ENCODE measurements at places on chromosomes 4 and X.

DNA sequence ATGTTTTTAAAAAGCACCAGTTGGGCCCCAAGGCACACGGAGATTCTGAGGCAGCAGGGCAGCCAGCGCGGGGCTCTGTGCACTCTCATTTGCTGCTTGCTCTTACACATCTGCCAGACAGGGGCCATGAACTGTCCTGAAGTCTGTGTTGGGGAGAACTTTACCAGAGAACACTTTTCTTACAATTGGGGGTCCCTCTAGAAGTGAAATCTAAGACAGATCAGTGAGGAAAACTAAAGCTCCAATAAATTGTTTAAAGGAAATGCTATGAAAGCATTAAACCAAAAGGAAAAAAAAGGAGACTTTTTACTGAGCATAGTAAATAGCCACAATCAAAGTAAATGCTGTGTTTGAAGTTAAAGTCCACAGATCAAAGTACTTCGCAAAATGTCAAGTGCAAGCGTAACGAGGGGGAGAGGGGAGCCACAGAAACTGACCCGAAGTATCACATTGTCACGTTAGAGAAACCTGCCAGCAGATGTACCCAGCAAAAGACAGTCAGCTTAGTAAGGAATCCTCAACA, 37.8 kb downstream of the SORBS2 start:
- H3K27me3 ChIP-seq, result no peaks in the 10 kb centered on the region
- peak overlapping the region; percentile 70 for H3K27ac ChIP-seq
- peak overlapping the region; percentile 37 for H3K4me3 ChIP-seq
- no peaks in the 10 kb centered on the region for H3K36me3 ChIP-seq
- no peaks in the 10 kb centered on the region for H3K4me1 ChIP-seq

DNA sequence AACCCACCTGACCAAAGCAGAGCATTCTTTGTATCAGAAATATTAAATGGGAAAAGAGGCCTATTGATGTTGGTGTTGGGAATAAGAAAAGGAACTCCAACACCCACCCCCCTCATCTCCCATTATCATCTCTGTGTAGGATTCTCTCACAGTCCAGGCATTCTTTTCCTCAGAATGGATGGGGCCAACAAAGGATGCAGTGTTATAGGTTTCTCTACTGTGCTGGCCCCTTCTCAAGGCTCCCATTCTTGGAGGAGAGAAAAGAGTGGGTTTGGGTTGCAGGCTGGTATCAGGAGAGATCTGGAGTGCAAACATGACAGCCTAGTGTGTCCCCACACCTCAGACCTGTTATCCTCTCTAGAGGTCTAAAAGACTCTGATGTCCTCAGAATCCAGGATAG, 59.6 kb downstream of the UGT8 start:
- no peaks in the 10 kb centered on the region for H3K4me1 ChIP-seq
- H3K4me3 ChIP-seq, result no peak overlapping the region
- DNase-seq, result no peak

GRCh38 chr4:1246111-1246881, 2.6 kb downstream of the CTBP1 start:
- peaks cover 58% of the 10 kb centered on the region for H3K4me1 ChIP-seq
- H3K4me3 ChIP-seq, result peak overlapping the region; percentile 97
- H3K27me3 ChIP-seq, result no peaks in the 10 kb centered on the region
- H3K36me3 ChIP-seq, result no peaks in the 10 kb centered on the region
- peak; percentile 79 for DNase-seq
- H3K27ac ChIP-seq, result peak overlapping the region; percentile 94

DNA sequence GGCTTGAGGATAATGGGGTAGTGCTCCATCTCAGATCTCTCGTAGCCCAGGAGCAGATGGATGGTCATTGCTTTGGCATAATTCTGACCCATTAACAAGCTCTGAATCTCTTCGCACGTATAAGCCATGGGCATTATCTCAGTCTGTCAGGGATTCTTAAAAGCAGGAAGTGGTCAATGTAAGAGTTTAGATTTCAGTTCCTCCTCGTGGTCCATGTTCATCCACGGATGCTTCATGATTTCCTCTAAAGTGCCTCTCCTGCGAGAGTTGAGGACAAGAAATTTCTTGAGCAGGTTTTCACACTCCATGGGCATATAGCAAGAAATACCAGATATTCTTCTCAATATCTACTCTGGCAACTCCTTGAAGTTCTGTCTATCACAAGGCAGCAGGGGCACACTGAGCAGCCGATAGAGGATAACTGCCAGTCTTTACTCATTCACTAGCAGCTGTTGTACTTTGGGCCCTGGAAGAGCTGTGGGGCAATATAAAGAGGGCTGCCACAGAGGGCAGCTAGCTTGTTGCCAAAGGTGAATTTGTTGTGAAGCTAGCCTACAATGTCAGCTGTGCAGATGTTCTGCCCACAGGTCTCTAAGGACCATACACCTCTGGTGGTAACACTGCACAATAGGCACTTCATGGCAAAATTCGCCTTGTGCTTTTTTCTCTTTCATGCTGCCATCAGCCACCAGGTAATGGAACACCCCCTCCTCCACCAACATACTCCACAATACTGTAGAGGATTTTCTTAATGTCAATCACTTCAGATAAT, 52.0 kb upstream of the WDR17 start:
- H3K27ac ChIP-seq, result no peak overlapping the region
- no peaks in the 10 kb centered on the region for H3K27me3 ChIP-seq
- H3K36me3 ChIP-seq, result no peaks in the 10 kb centered on the region
- no peak overlapping the region for H3K4me3 ChIP-seq
- no peak for DNase-seq

- H3K27ac ChIP-seq, result no peak overlapping the region
- peaks cover 8% of the 10 kb centered on the region for H3K4me1 ChIP-seq
- no peaks in the 10 kb centered on the region for H3K27me3 ChIP-seq
- DNase-seq, result no peak
Observed at GRCh38 chr4:184400375-184400870, 73.9 kb downstream of the IRF2 start.

Data from upper lobe of right lung (tissue), 1 donor.